Fibroblast of skin of abdomen (primary cell): ENCODE measurements at places on chromosomes 2 and 18.

DNA sequence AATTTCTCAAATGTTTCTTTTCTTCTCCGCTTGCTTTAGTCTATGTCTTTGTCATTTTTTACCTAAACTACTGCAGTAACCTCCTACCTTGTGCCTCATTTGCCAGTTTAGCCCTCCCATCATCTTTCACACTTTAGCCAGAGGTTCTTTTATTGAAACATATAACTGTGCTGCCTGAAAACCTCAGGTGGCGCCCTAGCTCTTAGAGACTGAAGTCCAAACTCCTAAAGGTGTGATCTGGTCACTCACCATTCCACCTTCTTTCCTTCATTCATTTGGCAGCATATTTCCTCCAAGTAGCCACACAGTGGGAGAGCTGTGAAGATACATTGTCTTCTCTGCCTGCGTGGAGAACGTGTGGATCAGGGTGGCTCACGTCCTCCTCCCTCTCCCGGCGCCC is 98.2 kb upstream of the MAPRE2 start:
- DNase-seq = no peak

DNA sequence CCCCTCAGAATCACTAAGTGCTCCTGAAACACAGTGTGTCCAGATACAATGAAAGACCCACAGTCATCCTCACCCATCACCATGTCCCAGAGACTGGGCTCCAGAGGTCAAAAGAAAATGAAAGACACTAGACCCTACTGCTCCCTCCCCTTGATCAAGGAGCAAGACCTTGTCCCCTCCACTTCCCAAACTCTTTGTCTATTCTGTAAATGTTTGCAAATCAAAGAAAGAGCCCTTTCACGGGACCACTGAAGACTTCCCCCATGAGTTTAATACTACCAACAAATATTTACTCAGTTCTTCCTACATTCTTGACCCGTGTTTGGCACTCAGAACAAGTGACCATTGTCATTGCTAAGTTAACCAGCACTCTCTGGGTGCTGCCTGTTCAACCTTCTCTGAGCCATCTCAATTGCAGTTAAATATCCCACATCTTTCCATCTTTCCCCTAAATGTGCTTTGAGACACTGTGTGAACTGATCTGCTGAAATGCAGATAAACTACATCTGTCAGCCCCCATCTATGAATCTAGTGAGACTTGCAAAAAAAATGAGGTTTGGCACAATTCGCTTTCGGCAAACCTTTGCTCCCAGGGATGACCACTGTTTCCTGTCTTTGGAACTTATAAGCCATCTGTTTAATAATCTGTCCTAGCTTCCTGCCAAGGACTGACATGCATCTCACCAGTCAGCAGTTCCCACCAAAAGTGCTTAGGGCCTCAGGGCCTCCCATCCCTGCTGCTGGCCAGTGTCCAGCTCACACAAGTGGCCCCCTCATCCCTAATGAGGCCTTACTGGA is 170.3 kb downstream of the GFPT1 start:
- peak; percentile 78 for DNase-seq

DNA sequence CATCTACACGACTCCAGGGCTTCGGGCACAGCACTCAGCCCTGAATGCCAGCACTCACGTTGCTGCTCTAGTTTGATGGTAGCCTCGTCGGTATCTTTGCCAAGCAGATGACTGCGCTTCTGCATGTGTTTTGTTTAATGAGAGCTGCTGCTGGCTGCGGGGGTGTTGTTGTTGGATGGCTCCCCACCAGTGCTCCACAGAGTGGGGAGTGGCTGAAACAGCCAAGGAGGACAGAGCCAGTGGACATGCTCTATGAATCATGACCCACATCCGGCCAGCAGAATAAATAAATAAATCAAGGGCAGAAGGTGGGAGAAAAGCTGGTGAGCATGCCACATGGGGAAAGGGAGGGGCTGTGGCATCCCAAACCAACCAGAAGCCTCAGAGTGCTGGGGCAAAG is 131.2 kb upstream of the SOX11 start:
- peak; percentile 35 for DNase-seq

DNA sequence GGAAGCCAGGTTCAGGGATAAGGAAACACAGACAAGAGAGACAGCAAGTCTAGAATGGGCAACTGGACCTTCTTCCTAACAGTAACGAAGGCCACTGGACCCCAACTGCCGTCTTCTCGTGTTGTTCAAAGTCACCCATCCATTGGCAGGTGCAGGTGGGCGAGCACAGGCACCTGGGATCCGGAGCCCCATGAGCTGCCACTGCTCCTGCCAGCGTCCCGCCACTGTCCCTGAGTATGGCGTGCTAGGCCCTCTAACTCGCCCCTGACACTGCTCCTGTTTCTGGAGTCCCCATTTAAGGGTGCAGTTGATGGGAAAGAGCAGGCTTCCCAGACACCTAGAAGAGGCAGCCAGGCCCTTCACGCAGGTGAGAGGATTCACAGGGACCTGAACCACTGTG is 48.0 kb downstream of the NDUFA10 start:
- no peak for DNase-seq

DNA sequence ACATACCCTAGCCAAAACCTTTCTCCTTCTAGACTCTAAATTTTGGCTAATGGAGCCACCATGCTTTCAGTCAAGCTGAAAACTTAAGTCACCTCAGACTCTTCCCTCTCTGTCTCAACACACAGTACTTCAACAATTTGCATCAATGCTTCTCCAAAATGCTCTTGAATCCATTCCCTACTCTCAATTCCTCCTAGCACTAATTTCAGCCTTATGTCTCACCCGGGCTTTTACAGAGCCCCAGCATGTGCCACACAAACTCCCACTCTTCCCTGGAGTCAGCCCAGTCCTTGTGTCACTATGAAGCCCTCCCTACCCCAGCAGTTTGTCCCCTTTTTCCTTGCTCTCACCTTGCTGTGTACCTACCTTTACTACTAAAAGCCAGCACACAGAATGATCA is 38.7 kb downstream of the AAK1 start:
- no peak for DNase-seq

- DNase-seq = no peak
Measured at GRCh38 chr2:32942793-32943485, 3.8 kb upstream of the LTBP1 start.

GRCh38 chr2:86831537-86831936 is 30.1 kb downstream of the CD8B start:
- DNase-seq = no peak

DNA sequence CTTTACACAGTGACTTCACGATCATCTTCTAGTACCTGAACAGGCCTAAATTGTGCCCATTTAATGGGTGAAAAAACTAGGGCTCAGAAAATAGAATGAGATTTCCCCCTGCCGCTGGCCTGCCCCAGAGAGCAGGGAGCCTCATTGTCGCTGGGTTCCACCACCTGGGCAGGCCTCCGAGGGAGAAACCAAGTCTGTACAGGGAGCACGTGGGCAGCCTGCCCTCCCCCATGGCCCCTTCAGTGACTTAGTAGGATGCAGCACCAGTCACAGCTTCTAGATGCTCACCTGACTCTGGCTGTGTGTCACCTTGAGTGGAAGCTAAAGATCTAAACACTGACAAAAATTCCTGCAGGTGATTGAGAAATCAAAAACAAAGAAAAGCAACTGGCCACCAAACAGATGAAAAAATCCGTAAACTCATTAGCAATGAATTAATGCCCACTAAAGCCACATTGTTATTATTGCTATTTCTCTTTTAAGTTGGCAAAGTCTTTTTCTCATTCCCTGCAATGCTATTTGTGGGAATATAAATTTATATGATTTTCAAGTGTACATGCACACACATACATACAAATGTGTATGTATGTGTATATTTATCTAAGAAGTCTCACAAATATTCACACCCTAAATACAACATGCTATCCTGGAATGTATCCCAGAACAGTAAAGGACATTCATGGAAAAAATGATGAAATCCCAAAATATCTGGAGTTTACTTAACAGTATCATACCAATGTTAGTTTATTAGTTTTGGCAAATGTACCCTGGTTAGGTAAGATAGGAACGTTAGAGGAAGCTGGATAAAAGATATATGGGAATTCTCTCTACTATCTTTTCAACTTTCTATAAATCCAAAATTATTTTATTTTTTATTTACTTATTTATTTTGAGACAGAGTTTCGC is 18.7 kb upstream of the ASPRV1 start:
- peak; percentile 20 for DNase-seq

DNA sequence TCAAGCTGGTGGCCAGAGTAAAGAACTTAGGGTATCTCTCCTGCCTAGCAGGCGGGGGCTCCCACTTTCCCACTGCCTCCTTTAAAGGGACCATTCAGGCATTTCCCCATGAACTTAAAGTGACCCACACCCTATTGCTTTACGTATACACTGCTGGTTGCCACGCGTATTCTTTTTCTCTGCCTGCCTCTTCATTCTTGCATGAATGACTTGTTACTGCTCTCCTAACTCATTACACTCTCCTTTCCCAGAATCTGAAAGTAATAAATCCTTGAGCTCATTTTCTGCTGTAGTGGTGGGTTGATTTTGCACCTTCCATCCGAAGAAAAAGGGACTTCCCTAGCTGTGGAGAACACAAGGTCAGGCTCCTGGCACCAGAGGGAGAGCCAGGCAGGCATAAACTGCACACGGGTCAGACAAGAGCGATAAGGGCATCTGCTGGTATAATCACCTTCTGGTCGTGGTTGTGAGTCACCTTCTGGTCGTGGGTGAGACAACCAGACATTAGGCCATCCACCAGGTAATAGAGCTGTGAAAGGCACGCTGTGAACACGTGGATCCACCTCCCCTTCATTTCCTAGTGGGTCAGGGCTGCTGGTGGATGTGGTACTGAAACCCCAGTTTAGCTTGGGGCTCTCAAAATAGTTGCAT is 950.3 kb downstream of the SOCS6 start:
- no peak for DNase-seq

DNA sequence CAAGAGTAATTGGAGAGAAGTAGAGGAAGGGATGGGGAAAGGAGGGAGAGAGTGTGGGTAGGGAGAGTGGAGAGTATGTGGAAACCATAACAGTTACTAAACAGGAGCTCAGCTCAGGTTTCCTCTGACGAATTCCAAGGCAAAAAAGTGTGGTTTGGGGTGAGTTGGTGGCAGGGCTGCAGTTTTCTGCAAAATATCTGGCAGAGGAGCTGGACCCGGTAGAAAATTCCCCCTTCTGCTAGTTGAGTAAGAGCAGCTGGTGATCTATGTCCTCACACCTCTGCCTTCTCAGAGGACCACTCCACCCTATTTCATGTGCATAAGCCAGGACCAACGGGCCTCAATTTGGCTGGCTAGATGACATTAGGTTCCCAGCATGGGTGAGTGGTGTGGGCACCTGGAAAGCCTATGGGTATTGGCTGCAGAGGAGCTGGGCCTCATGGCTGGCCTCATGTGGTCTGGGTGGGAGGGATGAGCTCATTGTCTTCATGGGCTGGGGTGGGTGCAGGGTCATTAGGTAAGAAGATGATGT is 13.2 kb downstream of the NRP2 start:
- DNase-seq = peak; percentile 89

- no peak for DNase-seq
Measured at GRCh38 chr2:184577743-184578142, 20.6 kb upstream of the ZNF804A start.

GRCh38 chr2:49940626-49941025 is 786.3 kb upstream of the FSHR start:
- no peak for DNase-seq

GRCh38 chr2:198456418-198456817 is 652.0 kb downstream of the PLCL1 start:
- DNase-seq = peak; percentile 79

- peak; percentile 9 for DNase-seq
Measured at GRCh38 chr2:108978709-108979111, 10.3 kb downstream of the EDAR start.

GRCh38 chr2:148560496-148560895 is 84.1 kb upstream of the EPC2 start:
- DNase-seq = no peak

DNA sequence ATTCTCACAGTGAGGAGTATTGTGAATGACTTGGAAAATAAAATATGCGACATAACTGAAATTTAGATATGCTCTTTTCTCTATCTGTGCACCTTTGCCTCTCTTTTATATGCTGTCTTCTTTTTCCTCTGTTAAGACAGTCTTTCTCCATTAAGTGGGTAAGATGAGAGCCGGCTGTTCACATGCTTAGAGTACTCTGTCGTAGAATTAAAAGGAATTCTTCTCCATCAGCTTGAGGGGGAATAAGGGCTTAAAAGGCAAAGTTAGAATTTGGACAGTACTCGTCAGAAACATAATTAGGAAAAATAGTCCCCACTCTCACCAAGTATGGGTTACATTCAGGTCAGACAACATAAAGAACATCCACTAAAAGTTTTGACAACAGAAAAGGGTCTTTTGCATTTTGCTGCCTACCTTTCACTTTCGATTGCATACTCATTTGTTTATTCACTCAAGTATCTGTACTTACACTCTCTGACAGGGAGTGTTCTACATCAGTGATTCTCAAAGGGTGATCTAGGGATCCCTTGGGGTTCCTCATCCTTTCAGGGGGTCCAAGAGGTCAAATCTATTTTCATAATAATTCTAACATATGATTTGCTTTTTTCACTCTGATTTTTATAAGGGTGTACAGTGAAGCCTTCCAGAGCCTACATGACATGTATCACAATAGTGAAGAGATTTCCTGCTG is 48.0 kb downstream of the ARHGAP15 start:
- DNase-seq = no peak

- peak; percentile 48 for DNase-seq
Measured at GRCh38 chr2:62774555-62775366, 69.2 kb downstream of the EHBP1 start.

DNA sequence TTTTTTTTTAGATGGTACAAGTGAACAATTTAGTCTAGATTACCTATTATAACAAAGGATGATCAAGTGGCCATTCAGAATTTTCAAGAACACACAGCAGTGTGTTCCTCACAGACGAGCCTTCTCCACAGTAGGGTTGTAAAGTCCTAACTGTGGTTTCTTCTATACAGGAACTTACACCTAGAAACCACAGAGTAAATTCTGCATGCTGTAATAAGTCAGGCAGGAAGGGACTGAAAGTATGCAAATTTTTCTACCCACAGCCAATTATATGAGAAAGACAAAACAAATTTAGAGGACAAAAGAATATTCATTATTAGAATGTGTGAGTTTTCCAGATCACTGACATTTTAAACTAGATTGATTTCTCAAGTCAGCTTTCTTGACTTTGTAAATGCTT is 99.5 kb downstream of the RBMS1 start:
- DNase-seq = no peak

DNA sequence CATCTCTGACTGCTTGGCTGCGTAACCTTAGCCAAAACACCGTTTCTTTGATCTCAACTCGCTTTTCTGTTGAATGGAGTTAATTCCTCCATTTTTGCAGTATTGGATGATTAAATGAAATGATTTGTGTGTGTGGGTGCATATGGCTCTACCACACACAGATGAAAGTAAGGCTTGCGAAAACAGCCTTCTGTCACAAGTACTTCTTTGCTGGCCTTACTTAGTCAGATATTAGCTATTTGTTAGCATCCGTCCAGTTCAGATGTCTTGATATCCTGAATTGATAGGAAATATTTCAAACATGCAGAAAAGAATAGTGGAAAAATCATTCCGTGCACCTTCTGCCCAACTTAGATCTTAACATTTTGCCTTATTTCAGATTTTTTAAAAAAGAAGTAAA is 21.8 kb downstream of the NCOA1 start:
- DNase-seq = peak; percentile 31

GRCh38 chr2:51158251-51158650 is 126.3 kb upstream of the NRXN1 start:
- no peak for DNase-seq

- DNase-seq = no peak
Measured at GRCh38 chr2:195961873-195962272, 106.8 kb downstream of the DNAH7 start.
